ENCODE measurements at places on chromosomes 11 and 22.

DNA sequence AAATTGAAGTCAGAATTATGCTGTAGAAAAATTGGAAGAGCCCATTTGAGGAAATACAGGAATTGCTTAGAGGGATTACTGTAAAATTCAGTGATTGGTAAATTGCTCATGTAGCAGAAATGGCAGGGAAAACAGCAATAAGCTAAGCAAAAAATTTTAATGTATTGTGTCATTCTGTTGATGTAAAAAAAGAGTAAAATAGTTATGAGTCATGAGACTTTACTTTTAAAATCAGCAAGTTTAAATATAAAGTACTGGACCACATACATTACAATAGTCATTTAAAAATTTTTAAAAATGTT is 10.4 kb downstream of the PDHX start:
- no peak for DNase-seq

- DNase-seq: no peak
Observed at GRCh38 chr11:111937844-111938243, 701 bp downstream of the DIXDC1 start.

- DNase-seq: no peak
Observed at GRCh38 chr22:39270280-39270679, 25.5 kb upstream of the PDGFB start.

GRCh38 chr22:44191036-44191454 is 10.3 kb downstream of the PARVG start:
- DNase-seq: peak; percentile 16

DNA sequence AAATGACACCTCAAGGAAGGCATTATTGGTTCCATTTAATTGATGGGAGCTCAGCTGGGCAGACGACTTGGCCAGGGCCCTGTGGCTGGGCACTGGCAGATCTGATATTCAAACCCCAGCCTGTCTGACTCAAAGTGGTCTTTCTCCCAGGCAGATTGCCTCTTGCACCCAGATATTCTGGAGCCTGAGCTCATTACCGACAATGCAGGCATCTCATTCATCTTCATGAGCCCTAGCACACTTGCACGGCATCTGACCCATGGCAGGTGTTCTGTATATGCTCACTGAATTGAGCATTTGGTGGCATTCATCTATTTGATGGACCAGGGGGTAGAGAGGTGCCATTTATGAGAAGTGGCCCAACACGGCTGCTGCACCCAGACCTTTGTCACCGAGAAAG is 193.1 kb downstream of the DSCAML1 start:
- no peak for DNase-seq

- DNase-seq: no peak
Observed at GRCh38 chr11:17878743-17879142, 134.1 kb downstream of the SERGEF start.

DNA sequence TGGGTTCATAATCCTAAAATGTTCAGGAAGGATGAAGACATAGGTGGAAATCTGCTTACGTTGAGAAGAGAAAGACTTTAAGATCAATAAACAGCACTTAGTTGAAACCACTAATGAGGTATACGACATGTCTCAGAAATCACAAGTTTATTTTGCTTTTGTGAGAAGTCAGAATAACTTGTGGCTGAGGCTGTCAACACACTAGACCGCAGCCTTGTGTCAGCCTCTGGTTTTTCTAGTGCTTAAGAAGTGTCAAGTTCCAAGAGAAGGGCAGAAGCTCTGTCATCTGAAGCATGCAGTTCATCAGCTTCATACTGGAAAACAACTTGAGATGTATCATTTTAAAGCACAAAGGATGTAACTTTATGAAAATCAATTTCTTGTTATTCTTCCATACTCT is 420.9 kb downstream of the METTL15 start:
- DNase-seq: no peak

Measured in stimulated activated CD4-positive, alpha-beta T cell treated with anti-CD3 and anti-CD28 coated beads, Interleukin-12 subunit alpha, Interleukin-12 subunit beta, amount 100 ng/mL, for 48 hours (primary cell).